ENCODE measurements at places on chromosomes 3 and 15.

DNA sequence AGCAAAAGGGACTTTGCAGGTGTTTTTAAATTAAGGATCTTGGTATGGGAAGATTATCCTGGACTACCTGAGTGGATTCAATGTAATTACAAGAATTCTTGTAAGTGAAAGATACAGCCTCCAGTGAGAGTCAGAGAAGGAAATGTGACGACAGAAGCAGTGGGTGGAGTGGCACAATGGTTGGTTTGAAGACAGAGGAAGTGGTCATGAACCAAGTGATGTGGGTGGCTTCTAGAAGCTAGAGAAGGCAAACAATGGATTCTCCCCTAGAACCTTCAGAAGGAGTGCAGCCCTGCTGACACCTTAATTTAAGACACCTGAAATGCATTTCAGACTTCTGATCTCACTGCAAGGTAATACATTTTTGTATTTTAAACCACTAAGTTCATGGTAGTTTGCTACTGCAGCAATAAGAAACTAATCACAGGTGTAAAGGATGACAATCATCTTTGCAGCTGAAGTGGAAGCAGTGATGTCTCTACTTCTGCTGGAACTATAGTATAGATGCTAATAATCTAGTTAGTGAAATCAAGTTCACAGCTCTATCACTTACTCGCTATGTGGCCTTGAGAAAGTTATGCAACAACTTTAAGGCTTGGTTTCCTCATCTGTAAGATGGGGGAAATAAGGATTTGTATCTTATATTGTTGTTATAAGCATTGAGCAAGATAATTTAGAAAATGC is 403.4 kb upstream of the SUCLG2 start:
- no peak for DNase-seq

GRCh38 chr15:50113187-50113505 is 5.9 kb downstream of the ATP8B4 start:
- DNase-seq = no peak

- no peak for DNase-seq
Measured at GRCh38 chr3:197088370-197088769, 58.8 kb upstream of the MELTF start.

GRCh38 chr3:140500473-140500872 is 177.4 kb upstream of the TRIM42 start:
- no peak for DNase-seq

DNA sequence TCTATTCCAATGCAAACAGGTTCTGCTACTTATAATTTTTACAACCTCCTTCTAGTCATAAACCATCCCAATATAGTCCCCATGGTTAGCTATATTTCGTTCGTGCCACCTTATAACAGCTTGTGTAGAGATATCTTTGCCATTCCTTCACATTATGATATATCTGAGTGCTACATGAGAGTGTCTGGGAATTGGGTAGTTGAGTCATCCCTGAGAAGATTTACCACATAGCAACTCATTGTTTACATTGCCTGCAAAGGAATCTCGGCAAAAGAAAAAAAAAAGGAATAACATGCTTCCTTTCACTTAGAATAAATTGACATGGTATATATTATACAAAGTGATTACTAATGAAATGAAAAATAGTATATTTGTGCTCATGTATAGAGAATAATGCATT is 86.0 kb upstream of the VGLL3 start:
- DNase-seq = no peak

DNA sequence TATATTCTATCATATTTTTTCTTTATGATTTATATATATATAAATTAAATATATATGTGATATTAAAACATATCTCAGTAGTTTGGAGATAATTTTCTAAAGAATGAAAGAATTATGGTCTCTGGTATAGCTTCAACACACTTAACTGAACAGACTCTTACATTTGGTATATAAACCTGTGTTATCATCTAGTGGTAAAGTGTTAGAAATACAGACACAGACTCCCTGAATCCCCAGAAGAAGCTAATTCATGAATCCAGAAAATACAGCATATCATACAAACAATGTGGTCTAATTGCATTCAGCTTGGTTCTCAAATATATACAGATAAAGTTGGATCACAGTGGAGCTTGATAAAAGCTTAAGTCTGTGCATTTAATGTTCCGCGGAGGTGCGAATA is 1100.4 kb downstream of the ROBO2 start:
- DNase-seq = no peak

DNA sequence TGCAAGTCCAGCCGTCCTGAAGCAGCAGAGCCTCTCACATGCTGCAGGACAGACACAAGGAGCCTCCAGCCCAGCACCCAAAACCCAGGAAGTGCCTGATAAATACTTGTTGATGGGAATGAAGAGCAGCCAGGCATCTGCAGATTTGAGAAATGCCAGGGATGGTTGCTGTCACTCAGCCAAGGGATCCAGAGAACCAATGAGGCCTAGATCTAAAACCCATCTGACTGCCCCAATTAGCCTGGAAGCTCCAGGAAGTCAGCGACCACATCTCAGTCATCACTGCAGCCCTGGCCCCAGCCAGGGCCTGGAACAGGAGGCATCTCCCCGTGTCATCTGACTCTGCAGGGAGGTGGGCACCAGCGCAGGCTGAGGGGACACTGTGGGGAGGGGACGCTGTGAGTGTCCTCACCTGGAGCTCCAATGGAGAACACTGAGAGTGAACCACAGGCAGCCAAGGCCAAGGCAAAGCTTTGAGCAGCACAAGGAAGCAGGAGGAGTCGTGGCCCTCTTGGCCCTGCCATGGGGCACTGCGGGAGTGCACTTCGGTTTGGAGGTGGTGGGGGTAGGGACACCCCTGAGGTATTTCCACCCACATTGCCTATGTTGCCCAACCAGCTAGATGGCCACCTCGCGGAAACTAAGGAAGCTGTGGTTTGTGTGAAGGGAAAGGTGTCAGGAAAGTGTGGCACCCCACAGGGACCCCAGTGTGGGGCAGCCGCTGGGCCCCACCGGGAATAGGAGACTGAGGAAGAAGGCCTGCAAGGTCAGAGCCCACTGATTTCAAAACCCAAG is 229.5 kb downstream of the VPS13C start:
- DNase-seq = no peak

DNA sequence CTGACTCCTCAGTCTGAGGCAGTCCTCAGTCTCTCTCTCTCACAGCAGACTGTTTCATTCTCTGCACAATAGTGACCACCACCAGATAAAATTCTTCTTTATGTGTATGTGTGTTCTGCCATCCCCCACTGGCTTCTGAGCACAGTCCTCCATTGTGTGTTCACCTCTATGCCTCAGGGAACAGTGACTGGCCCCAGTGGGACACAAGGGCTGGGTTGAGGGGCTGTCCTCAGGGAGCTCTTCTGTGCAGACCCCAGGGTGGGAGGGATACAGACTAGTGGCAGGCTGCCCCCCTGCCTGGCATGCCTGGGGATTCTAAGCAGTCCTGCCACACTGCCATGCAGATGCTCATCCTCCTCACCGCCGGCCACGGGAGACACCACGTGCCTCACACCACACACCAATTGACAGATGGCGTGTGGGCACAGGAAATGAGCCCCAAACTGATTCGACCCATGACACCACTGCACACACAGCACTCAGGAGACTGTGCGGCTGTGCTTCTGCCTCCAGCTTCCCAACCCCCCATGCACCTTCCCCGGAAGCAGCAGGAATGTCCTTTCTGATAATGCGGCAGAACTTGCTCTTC is 237.6 kb upstream of the CHRNA7 start:
- no peak for DNase-seq

DNA sequence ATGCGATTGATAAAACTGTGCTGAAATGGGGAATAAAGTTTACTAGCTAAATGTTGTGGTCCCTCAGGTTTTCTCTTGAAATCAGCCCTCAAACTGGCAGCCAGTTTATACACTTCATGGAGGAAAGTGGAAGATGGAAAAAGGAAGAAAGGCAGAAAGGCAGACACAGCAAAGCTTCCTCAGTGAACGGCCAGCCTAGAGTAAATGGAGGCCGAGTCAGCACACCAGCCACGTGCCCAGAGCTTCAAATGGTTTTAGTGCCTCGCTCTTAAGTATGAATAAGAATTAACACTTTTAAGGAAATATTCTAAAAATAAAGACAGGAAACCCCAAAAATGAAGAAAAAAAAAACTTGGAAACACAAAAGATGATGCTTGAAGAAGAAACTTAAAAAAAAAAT is 48.3 kb downstream of the GNB4 start:
- no peak for DNase-seq

DNA sequence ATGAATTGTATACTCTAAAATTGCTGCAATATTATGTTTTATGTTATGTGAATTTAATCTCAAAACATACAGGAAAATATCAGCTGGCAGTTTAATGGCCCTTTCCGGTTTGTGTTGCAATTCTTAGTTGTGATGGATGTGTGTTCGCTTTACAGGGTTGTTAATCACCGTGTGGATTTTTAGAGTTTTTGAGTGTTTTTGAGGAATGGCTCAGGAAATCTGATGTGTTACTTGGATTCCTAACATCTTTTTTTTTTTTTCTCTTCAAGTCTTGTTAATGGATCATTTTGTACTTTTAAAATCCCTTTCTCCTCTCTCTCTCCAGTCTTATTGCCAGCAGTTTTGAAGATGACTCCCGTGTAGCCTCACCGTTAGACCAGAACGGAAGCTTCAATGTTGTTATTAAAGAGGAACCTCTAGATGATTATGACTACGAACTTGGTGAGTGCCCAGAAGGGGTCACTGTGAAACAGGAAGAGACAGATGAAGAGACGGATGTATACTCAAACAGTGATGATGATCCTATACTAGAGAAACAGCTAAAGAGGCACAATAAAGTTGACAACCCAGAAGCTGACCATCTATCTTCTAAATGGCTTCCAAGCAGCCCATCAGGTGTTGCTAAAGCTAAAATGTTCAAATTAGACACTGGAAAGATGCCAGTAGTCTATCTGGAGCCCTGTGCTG is 35.7 kb downstream of the MGA start:
- DNase-seq = peak; percentile 9

- DNase-seq = no peak
Measured at GRCh38 chr3:44914936-44915335, 40.5 kb downstream of the TGM4 start.

DNA sequence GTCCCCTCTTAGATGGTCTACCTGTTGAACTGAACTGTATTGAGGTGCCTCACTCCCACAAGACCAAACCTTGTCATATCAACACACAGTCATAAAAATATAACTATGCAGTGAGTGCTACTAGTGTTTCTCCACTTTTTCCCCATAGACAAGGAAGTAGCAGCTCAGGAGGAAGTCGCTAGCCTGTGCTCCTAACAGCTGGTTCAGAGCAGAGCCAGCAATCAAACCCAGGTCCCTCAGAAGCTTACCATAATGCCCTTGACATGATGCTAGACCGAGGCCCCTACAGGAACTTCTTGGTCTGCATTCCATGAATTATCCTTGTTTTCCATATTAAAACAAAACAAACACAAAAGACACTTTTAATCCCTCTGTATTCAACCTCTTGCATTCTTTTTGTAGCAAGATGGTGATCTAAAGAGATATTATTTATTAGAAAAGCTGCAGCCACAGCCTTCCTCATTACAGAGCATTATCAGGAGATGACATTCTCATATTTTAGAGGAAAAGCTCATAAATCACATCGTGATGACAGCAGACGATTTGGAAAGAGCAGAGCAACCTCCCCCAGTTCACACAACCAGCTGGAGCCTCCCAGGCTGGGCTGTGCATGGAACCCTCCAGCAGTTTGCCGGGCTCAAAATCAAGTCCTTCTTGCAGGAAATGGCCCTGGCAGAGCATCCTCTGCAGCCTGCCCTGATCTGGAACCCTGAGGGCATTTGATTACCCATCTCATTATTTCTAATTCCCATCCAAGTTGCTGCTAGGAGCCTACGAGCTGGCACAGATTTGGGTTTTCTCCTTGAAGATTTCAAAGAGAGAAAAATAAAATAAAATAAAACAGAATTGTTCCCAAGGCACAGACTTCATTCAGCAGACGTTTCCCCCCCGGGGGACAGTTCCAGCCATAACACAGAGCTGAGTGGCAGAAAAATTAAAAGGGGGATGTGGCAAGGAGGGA is 118.8 kb downstream of the SRGAP3 start:
- no peak for DNase-seq

- DNase-seq = peak; percentile 82
Measured at GRCh38 chr3:172622916-172623700, 87.8 kb downstream of the NCEH1 start.

DNA sequence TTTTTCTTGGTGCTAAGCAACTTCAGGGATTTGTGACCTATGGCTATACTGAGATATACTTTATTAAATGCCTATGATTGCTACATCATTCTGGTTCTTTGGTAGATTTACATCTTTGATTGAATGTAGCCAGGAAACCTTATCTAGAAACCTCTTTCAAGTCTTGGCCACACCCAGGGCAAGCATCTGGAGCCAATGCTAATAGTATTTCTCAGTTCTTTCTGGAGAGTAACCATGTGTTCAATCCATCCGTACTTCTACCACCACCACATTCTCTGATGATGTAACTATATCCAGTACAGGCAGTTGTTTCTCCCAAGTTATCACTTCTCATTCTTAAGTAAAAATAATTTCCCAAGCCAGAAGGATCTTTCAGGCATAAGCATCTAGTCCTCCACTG is 69.0 kb downstream of the NME9 start:
- DNase-seq = no peak

- no peak for DNase-seq
Measured at GRCh38 chr3:29181149-29181780, 99.6 kb upstream of the RBMS3 start.

GRCh38 chr3:134163096-134163495 is 87.6 kb downstream of the RYK start:
- no peak for DNase-seq

DNA sequence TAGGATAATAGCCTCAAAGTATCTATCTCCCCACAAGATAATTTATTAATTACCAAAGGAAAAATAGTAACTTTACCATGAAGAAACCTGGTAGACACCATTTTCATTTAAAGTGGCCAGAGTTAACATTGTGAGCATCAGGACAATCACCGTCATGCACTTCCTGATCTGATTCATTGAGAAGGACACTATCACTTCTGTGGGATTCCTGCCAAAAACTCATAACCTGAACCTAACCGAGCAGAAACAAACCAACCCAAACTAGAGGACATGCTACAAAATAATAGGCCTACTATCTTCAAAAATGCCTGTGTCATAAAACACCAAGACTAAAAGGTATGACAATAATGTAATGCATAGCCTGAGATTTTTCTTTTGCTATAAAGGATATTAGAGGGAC is 39.0 kb downstream of the FSIP1 start:
- DNase-seq = no peak

DNA sequence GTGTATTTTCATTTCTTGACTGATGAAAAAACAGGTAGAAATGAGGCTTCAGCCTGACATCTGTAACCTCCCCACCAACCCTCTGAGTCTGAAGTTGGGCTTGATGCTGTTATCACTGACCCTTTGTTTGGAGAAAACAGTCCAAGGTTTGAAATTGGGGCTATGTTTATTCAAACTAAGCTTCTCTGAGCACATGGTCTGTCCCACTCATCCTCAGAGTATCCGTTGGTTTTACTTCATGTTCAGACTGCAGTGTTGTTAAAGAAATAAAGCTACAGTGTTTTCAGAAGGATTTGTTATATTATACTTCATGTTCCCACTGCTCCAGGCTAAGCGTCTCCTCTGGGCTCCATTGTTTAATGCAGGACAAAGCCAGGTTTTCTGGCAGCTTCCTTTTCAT is 6.0 kb downstream of the MAPKBP1 start:
- DNase-seq = no peak

- DNase-seq = no peak
Measured at GRCh38 chr3:124777762-124778470, 47.7 kb downstream of the UMPS start.

- no peak for DNase-seq
Measured at GRCh38 chr15:93035092-93035915, 53.7 kb downstream of the RGMA start.

- no peak for DNase-seq
Measured at GRCh38 chr3:21020043-21020442, 731.0 kb downstream of the ZNF385D start.

All from astrocyte of the cerebellum (primary cell).